IgD-negative memory B cell (primary cell): ENCODE measurements at places on chromosomes 1 and 21. TPM values are rescaled to one million over a fixed set of nuclear protein-coding genes. Genes with fewer than 3 reads are reported as not detected.

The NR0B2 gene
- not detected for polyA plus RNA-seq

The PODN gene
- not detected for polyA plus RNA-seq

The PADI3 gene
- not detected for polyA plus RNA-seq

The SERTAD4 gene
- polyA plus RNA-seq: not detected

The ALPL gene
- 1.4 TPM for polyA plus RNA-seq

The SMCP gene
- not detected for polyA plus RNA-seq

The HCRTR1 gene
- not detected for polyA plus RNA-seq

The CNKSR1 gene
- 2.2 TPM for polyA plus RNA-seq

The GCSAML gene
- polyA plus RNA-seq: not detected

The FLG2 gene
- polyA plus RNA-seq: not detected

The ARMH1 gene
- 5.6 TPM for polyA plus RNA-seq
